Forelimb muscle (tissue), 1 donor: ENCODE measurements at places on chromosomes 16 and 17. TPM values are rescaled to one million over a fixed set of nuclear protein-coding genes. Genes with fewer than 3 reads are reported as not detected.

DNA sequence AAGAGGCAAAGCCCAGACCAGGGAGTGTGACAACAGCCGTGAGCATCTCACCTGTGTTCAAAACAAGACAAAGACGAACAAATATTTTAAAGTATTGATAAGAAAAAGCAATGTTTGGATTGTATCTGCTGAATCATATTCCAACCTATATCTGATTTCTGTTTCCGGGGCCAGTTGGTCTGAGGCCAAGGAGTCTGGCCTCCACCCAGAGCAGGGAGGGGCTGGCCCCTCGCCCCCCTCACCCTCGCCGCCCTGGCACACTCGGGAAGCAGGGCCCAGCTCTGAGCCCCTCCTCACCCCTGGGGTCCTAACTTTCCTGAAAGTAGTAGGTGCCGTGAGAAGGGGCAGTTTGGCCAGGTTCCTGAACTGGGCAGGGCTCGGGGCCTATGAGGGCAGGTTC, 48.0 kb downstream of the ACTG1 start:
- no peak for DNase-seq

- DNase-seq: no peak
These were observed 10.6 kb downstream of the MIEN1 start for GRCh38 chr17:39719563-39720355.

Gene TP53TG3
- polyA plus RNA-seq: not detected

Gene KRT25
- not detected for polyA plus RNA-seq

Gene UBN1
- 17.9 TPM for polyA plus RNA-seq

Gene HSD17B1
- polyA plus RNA-seq: 2.9 TPM

Gene CDC27
- polyA plus RNA-seq: 49.6 TPM

Gene PITPNM3
- polyA plus RNA-seq: 6.7 TPM
